Trophoblast cell (in vitro differentiated cells and primary cell): ENCODE measurements at places on chromosomes 4 and X.
A peak's percentile ranks its signal among the peaks of the same experiment; 100 is the strongest.

- DNase-seq, result no peak
Observed at GRCh38 chr4:121666091-121666679, 30.6 kb downstream of the ANXA5 start.

DNA sequence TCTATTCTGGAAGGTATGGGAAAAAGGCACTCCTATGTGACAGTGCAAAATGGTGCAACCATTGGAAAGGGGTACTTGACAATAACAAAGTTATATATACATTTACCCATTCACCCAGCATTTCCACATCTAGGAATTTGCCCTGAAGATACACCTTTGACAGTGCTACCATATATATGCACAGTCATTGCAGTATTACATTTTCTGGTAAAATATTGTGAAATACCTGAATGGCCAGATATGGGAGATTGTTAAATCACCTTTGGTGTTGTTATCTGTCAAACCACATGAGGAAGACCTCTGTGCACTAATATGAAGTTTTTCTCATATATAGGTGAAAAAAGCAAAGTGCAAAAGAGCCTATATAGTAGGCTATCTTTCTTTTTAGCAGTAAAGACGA is 53.5 kb downstream of the SMAD1 start:
- peak; percentile 10 for DNase-seq

DNA sequence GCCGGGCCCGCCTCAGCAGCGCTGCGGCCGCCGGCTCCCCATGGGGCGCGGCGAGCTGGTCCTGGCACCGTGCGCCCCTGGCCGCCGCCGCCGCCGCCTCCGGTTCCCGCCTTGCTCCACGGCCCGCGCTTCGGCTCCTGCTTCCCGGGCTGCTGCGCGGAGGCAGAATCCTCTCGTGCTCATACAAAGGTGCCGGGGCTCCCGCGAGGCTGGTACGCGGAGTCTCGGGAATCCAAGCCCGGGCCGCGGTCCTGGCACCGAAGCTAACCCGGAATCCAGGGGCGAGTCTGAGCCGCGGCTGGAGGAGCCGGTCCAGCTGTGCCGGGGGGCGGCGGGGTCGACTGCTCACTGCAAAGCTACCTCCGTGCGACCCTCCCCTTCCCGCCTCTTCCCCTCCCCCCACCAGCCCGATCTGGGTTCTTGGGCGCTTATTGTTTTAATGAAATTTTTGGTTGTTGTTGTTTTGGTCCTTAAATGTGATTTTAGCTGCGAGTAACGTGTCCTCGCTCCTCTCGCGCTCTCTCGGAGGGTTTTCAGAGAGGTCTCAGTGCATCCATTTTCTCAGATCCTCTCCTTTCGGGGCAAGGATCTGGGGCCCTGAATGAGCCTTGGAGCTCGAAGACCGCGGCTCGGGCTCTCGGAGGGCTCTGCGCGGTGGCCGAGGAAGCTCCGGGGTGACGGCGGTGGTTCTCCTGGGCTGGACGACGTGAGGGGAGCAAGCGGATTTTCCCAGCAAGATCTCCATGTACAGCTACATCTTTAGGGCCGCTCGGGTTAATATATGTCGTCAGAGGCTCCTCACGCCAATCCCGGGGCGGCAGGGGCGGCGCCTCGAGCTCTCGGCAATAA is at the start of gene HAND2:
Gene HAND2 (minus strand): TSS at position 753 of the 849 bp plus-strand sequence. CDS start 940 bp downstream, outside the sequence.
- no peak for DNase-seq

GRCh38 chrX:152918707-152919106 is 20.8 kb downstream of the ZNF185 start:
- no peak for DNase-seq

- DNase-seq, result no peak
Observed at GRCh38 chrX:153853180-153853901, 23.0 kb upstream of the PDZD4 start.

- no peak for DNase-seq
Observed at GRCh38 chrX:30620125-30620524, 33.1 kb upstream of the GK start.
